ENCODE measurements at places on chromosomes 3 and 15.

- H3K4me3 ChIP-seq: no peak overlapping the region
- no peaks in the 10 kb centered on the region for H3K27me3 ChIP-seq
- H3K36me3 ChIP-seq: no peaks in the 10 kb centered on the region
- H3K4me1 ChIP-seq: no peaks in the 10 kb centered on the region
- no peak overlapping the region for H3K27ac ChIP-seq
These were observed 172.6 kb downstream of the PLCL2 start for GRCh38 chr3:17057321-17057720.

- no peaks in the 10 kb centered on the region for H3K27me3 ChIP-seq
- H3K27ac ChIP-seq: no peak overlapping the region
- no peaks in the 10 kb centered on the region for H3K36me3 ChIP-seq
- H3K4me1 ChIP-seq: peaks cover 14% of the 10 kb centered on the region
- H3K4me3 ChIP-seq: no peak overlapping the region
- no peak for DNase-seq
These were observed 36.1 kb downstream of the PTH1R start for GRCh38 chr3:46913644-46914043.

DNA sequence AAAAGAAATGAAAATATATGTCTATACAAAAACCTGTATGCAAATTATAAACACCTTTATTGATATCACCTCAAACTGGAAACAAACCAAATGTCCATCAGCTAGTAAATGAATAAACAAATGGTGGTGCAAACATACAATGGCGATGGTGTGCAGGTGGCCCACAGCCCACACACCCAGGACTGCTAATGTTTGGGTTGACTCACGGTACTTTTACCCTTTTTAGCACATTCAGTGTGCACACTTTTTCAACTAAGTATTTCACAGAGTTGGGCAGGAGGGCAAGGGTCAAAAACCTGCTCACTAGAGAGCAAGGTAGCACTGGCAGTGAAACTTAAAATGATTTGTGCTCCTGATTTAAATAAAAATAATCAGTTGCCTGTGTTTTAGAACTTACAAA, 123.1 kb upstream of the BHLHE40 start:
- H3K27me3 ChIP-seq: no peaks in the 10 kb centered on the region
- H3K4me3 ChIP-seq: no peak overlapping the region
- no peak overlapping the region for H3K27ac ChIP-seq

DNA sequence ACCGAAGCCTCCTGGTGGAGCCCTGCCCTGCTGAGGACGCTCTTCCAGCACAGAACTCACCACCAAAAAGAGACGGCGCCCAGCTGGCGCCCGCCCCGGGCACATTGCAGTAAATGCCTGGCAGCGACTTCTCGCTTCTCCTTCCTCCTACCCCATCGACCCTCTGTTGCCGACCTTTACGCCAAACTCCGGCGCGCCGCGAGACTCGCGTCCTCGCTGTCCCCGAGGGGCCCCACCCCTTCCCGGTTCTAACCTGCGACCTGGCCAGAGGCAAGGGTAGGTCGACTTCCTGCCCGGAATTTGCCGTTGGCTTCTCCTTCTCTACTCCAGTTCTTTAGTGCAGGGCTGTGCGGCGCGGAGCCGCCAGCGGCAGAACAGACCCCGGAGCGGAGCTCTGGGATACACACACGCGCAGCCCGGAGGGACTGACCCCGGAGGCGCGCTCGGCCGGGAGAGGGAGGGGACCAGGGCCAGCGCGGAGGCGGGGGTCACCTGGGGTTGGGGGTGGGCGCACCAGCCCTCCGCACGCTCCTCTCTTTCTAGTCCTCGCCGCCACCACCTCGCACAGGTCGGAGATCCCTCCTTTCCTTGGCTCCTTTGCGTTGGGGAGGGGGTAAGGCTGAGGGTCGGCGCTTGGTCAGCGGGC, 226.6 kb upstream of the AZI2 start:
- H3K27ac ChIP-seq: no peak overlapping the region
- no peaks in the 10 kb centered on the region for H3K4me1 ChIP-seq
- DNase-seq: no peak
- H3K4me3 ChIP-seq: peak overlapping the region; percentile 53
- peaks cover 3% of the 10 kb centered on the region for H3K27me3 ChIP-seq

GRCh38 chr15:97902140-97902780, 58.2 kb upstream of the ARRDC4 start:
- no peaks in the 10 kb centered on the region for H3K4me1 ChIP-seq
- no peak overlapping the region for H3K27ac ChIP-seq

DNA sequence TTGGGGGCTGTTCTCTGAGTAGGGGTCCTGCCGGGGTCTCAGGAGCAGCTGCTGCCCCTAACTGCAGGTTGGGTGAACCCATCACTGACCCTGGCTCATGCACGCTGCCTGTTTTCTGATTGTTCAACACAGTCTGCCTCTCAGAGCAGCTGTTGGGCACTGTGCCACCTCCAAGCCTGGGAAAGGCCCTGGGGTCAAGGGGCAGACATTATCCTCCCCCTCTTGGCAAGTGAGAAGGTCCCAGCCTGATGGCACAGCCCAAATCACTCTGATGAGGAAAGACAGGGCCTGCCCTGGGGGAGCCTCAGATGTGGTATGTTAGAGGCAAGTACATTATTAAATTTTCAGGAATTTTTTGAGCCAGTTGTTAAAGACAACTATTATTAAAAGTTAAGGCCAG, 14.1 kb upstream of the GNAT1 start:
- peak; percentile 32 for DNase-seq
- no peak overlapping the region for H3K27ac ChIP-seq
- H3K4me3 ChIP-seq: no peak overlapping the region
- H3K36me3 ChIP-seq: no peaks in the 10 kb centered on the region
- peaks cover 6% of the 10 kb centered on the region for H3K4me1 ChIP-seq

- DNase-seq: no peak
- H3K4me1 ChIP-seq: no peaks in the 10 kb centered on the region
- H3K4me3 ChIP-seq: no peak overlapping the region
These were observed 220.9 kb upstream of the LRRFIP2 start for GRCh38 chr3:37395286-37395685.

DNA sequence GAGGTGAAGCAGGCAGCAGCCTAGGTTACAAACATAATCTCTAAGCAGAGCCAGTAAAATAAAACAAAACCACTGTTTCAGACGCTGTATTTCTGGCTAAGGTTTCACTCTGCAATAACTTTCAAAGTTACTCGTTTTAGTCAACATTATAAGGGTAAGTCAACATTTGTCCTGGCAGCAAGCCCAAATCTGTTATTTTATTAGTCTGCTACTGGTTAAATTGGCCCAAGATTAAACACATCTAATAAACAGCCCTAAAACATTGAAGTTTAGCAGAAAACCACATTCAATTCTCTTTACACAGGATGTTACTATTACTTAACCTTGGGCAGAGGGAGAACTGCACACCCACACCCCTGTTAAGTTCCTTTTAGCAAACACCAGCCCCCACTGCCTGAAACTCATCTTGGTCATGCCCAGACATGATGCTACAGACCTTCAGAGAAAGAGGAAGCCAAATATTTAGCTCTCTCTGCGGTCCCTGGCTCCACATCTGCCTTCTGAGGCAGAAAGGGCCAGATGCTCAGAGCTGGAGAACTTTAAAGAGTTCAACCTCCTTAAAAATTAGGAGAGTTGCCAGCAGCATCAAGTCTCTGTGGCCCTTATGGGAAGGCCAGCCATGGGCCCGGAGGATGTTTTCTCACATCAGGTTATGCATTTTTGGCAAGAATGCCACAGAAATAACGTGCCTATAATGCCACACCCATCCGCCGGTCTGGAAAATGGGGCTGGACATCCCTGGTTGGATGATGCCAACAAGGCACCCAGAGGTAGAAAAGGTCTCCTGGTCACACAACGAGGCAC, 17.9 kb downstream of the ARHGEF3 start:
- H3K36me3 ChIP-seq: no peaks in the 10 kb centered on the region
- H3K4me1 ChIP-seq: peaks cover 47% of the 10 kb centered on the region
- no peak overlapping the region for H3K4me3 ChIP-seq
- H3K27ac ChIP-seq: no peak overlapping the region
- no peaks in the 10 kb centered on the region for H3K27me3 ChIP-seq

DNA sequence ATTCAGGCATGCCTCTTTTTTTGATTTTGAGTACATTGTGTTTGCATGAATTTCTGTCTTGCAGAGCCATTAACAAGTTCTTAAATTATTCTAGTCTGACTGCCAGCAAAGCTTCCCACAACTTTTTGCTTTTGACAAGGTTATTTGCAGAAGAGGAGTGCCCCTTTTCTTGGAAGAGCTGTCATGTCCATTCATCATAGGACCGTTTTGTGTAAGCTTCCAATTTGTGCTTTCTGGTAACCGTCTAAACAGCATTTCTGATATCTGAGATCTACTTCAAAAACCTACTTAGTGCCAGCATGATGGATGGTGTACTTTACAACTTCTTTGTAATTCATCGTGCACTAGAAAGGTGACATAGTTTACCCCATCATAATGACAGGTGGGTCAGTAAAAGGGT, 379.7 kb downstream of the NAALADL2 start:
- H3K4me1 ChIP-seq: no peaks in the 10 kb centered on the region
- no peak overlapping the region for H3K27ac ChIP-seq
- no peaks in the 10 kb centered on the region for H3K27me3 ChIP-seq
- no peaks in the 10 kb centered on the region for H3K36me3 ChIP-seq
- no peak for DNase-seq

DNA sequence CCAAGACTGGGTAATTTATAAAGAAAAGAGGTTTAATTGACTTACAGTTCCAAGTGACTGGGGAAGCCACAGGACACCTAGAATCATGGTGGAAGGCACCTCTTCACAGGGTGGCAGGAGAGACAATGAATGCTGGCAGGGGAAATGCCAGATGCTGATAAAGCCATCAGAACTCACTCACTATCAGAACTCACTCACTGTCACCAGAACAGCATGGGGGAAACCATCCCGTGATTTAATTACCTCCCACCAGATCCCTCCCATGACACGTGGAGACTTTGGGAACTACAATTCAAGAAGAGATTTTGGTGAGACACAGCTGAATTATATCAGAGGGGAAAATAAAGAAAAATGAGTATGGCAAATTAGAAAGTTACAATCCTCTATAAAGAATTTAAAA, 310.9 kb downstream of the BCHE start:
- no peaks in the 10 kb centered on the region for H3K4me1 ChIP-seq
- no peaks in the 10 kb centered on the region for H3K36me3 ChIP-seq
- DNase-seq: no peak

DNA sequence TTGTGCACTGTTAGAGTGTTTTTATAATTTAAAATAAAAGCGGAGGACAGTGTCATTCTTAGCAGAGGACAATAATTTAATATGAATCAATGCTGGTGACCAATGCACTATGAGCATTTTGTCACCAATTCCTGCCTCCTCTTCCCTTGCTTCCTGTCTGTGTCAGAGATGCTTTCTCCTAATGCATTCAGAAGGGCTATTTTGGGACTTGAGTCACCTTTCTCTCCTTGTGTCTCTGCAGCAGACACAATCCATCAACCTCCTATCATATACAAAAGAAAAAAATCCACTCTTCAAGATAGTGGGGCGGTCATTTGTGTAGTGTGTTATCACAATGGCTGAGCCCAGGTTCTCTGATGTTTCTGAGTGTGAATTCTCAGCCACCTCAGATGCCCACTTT, 191.9 kb upstream of the VEPH1 start:
- no peak overlapping the region for H3K4me3 ChIP-seq
- no peak overlapping the region for H3K27ac ChIP-seq
- H3K4me1 ChIP-seq: no peaks in the 10 kb centered on the region

GRCh38 chr15:37109872-37110572, 9.7 kb upstream of the MEIS2 start:
- H3K4me3 ChIP-seq: peak overlapping the region; percentile 42
- peaks cover 26% of the 10 kb centered on the region for H3K4me1 ChIP-seq
- no peak for DNase-seq
- H3K27me3 ChIP-seq: peaks cover 87% of the 10 kb centered on the region
- H3K36me3 ChIP-seq: no peaks in the 10 kb centered on the region
- no peak overlapping the region for H3K27ac ChIP-seq

DNA sequence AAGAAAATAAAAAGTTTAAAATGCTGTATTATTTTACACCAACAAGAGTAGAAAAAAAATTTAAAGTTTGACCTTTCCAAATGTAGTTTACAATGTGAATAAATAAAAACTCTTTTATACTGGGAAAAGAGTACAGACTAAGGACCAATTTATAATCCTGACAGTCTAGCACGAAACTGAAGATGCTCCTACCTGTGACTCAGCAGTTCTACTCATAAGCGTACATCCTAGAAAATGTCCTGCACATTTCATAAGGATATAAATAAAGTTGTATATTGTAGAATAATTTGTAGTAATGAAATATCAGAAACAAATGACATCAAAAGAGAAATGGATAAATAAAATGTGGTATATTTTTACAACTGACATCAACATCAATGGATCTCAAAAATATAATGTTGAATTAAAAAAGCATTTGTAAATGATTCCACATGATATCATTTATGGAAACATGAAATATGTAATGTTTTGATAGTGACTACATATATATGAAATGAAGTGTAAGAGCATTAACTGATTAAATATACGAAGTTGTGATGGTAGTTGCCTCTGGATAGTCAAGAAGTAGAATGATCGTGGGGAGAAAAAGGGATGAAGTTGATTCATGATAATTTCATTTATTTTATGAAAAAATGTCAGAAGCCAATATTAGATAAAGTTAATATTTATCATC, 161.3 kb upstream of the CBLB start:
- no peak for DNase-seq
- no peaks in the 10 kb centered on the region for H3K27me3 ChIP-seq
- H3K27ac ChIP-seq: no peak overlapping the region

- no peaks in the 10 kb centered on the region for H3K27me3 ChIP-seq
- no peak for DNase-seq
- no peaks in the 10 kb centered on the region for H3K36me3 ChIP-seq
- peaks cover 15% of the 10 kb centered on the region for H3K4me1 ChIP-seq
These were observed 427.1 kb upstream of the NR2F2 start for GRCh38 chr15:95903352-95903751.

DNA sequence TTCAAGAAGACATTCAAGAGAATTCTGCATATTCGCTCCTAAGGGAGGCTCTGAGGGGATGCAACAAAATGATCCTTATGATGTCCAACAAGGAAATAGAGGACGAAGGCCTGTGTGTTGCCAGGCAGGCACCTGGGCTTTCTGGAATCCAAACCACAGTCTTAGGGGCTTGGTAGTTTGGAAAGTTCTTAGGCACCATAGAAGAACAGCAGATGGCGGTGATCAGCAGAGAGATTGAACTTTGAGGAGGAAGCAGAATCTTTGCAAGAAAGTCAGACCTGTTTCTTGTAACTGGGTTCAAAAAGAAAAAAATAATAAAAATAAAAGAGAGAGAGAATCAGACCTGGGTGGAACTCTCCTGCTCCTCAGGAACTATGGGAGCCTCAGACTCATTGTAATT, 11.7 kb upstream of the ATG7 start:
- no peaks in the 10 kb centered on the region for H3K4me1 ChIP-seq
- DNase-seq: no peak
- no peaks in the 10 kb centered on the region for H3K27me3 ChIP-seq
- H3K36me3 ChIP-seq: peaks cover 24% of the 10 kb centered on the region

DNA sequence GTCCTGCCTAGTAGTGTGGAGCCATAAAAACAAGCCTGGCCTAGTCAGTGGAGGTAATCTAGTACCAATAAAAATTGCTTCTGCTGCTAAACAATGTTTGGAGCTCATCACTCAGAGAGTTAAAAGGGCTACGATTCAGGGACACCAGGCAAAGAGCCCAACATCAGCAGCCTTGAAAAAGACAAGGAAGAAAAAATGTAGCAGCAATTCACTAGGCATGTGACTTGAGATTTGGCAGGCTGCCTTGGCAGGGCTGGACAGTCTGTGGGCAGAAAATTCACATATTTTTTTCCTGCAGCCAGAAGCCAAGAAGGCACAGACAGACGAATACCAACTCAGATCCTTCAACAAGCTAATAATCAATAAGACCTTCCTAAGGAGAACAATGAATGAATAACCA, 47.2 kb downstream of the IGSF11 start:
- peak; percentile 63 for DNase-seq
- no peaks in the 10 kb centered on the region for H3K36me3 ChIP-seq
- no peak overlapping the region for H3K4me3 ChIP-seq
- no peaks in the 10 kb centered on the region for H3K27me3 ChIP-seq
- H3K27ac ChIP-seq: peak overlapping the region; percentile 88

All from tibial nerve (tissue), 4 donors.